ENCODE measurements at places on chromosomes 2 and 18. TPM values are rescaled to one million over a fixed set of nuclear protein-coding genes. Genes with fewer than 3 reads are reported as not detected.

The ADCYAP1 gene
- 53.7 TPM for polyA plus RNA-seq

The MAL gene
- polyA plus RNA-seq = 60.2 TPM

The FAM228A gene
- polyA plus RNA-seq = 2.6 TPM

The TMEM247 gene
- polyA plus RNA-seq = not detected

The HOXD13 gene
- polyA plus RNA-seq = not detected

The ARHGAP25 gene
- polyA plus RNA-seq = 1.6 TPM

The PLEK gene
- polyA plus RNA-seq = 0.19 TPM
